ENCODE measurements at places on chromosomes 7 and 10.

DNA sequence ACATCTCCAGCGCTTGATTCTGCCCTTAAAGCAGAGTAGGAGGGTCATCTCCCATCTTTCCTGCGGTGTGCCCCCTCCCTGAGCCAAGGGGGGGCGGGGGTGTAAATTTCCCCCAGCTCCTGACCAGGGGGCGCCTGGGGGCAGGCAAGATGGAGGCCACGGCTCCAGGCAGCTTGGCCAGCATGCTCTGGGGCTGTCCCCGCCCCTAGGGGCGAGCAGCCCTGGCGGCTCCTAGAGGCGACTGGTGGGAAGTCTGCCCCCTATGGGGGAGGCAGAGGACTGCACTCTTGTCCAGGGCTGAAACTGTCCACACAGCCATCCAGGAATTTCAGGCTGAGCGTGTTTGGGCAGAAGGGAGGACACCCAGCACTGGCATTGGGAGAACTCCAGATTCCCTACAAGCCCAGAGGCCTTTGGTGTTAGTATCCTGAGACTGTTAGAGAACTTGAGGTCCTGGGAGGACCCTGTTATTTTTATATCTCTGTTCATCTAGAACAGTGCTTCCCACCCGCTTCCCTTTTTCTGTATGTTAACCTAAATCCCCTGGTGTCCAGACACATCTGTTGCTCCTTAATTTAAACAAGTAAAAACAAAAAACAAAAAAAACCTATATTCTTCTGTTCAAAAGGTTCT lies 4.6 kb downstream of the STRA8 start:
- no peak for DNase-seq

GRCh38 chr7:5477126-5477525 lies 53.5 kb upstream of the TNRC18 start:
- DNase-seq = no peak

GRCh38 chr7:35379481-35379880 lies 125.6 kb upstream of the TBX20 start:
- DNase-seq = no peak

DNA sequence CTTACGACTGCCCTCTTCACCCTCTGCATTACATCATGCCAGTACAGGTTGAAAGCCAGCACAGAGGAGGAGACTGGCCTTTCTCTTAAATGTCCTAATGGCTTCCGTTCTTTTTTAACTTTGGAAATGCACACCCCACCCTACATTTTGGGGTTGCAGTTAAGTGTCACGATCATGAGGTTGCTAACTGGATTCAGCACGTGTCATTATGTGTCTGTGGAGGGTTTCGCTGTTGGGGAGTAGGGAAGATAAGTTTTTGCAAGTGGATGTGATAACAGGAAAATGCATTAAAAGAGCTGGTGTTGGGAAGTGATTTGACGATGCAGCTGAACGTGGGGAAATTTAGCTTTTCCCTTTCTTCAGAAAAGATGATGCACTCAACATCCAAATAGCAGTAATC lies 135.9 kb downstream of the LRRC4 start:
- DNase-seq = no peak

DNA sequence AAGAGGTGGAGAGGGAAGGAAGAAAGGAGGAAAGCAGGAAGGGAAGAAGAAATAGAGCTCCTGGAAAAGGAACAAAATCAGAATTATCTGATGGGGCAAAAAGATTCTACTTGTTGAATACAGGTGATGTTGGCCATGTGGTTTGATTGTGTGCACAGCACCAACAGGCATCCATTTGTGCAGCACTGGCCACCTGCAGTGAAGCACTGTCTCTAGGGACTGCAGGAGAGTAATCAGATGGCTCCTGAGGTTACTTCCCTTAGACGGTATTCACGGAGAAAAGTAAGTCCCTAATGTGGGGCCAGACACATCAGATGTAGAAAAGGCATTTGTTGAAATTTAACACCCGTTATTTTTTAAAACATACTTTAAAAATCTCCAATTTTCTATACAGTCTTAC lies 135.3 kb upstream of the VIPR2 start:
- DNase-seq = no peak

- no peak for DNase-seq
Observed at GRCh38 chr7:54543051-54543488, 895 bp downstream of the VSTM2A start.

- no peak for DNase-seq
Observed at GRCh38 chr10:48574322-48574796, 30.5 kb downstream of the ARHGAP22 start.

GRCh38 chr7:45114926-45115325 lies 3.4 kb upstream of the TBRG4 start:
- no peak for DNase-seq

- no peak for DNase-seq
Observed at GRCh38 chr7:99557940-99558305, 519 bp upstream of the ZNF655 start.

DNA sequence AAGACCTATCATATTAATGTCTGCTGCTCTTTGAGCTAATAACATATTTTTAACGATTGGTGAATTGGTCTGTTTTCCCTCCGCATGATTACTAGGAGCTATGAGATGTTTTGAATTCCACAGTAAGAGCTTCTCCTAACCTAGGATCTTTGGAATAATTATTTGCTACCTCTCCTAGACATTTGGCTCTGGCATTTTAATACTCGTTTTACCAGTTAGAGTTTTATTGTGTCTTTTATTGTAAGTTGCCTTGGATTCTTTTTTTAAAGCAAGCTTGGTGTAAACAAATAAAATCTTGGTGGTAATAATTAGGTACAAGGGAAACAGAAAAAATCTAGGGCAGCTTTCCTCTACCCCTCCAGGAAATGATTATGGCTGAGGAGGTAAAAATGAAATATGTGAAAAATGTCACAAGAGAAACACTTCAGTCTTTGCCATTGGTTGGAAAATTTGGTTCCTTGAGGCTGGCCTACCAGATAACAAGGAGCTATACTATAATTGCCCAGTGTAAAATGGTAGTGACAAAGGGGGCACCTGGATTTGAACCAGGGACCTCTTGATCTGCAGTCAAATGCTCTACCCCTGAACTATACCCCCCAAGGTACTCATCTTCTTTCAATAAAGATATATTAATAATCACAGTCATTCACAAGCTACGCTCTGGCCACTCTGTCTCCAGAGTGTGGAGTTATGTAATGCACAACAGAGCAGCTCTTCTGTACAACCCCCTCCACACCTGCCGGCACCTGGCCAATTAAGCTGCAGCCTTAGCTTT lies 85.4 kb downstream of the ZNF777 start:
- DNase-seq = no peak

- no peak for DNase-seq
Observed at GRCh38 chr10:6201516-6201975, 1.2 kb upstream of the PFKFB3 start.

GRCh38 chr7:54839575-54840213 lies 80.7 kb upstream of the SEC61G start:
- DNase-seq = no peak

DNA sequence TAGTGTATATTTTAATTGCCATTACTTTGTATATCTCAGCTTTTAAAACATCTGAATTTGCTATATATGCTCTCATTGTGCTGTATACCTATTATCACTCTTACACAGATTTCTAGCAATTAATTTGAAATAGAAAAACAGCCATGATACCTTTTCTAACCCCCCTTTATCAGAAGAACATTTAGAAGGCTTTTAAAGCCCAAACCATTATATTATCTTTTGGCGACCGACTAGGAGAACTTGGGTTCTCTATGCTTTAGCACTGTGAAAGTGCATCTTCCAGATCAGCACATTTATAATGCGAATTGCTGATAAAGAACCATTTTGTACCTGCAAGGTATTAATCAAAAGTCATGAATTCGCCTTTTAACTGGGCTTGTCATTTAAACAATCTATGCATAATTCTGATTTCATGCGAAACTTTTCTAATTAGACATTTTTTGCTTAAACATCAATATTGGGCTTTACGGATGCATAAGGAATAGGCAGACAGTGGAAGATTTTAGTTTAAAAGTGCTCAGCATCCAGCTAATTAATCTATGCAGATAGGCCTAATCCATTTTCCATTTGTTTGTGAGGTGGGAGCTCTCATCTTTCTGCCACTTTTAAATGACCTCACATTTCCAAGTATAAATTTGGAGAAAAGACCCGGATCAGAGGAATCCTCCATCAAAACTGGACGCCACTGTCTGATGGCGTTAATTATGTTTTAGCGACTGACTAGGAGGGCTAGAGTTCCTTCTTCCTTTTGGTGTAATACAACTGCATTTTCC lies 1.2 kb upstream of the MLLT10 start:
- DNase-seq = no peak

DNA sequence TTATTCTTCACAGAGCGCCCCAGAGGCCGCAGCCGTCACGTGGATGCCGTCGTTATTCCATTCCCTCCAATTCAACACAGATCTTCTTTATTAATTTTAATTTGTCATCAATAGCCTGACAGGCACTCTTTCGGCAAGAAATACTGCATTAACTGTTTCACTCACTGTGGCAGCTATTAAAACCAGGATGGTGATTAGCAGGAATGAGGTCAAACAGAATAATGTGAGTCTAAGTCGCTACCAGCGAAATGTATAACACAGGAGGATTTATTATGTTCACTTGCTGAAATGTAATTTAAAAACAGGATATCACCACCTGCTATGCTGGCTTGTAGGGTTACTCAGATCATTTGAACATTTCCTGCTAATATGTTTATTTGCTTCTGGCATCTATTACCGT lies 74.2 kb upstream of the MGMT start:
- no peak for DNase-seq

DNA sequence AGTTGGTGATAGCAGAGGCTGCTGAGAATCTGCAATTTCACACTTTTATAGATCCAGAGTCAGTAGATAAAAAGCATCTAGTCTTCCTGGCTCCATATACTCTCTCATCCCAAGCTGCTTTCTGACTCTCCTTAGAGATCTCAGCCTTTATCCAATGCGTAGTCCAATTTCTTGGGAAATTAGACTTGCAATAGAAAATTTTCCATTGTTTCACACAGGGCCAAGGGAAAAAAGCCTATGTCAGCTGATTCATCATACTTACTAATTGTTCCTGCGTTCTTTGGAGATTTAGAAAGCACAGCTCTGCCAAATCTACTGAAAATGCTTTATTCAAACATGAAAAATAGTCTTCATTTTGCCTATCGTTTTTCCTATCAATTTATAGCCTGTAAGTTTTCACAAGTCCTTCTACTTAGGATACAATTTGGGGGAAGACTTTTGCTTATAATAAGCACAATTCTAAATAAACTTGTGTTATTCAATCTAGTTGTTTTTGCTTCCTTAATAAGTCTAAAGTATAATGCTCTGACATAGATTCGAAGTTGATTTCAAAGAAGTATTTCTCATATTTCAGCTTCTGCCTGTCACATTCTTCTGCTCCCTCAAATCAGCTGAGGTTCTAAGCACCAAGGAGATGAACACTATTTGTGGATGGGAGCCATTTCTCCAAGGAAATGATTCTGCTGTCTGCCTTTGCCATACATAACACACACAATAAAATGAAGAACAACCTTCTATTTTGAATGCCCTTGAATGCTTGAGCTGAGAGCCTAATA lies 165.4 kb downstream of the ADAM12 start:
- DNase-seq = no peak

- DNase-seq = peak; percentile 34
Observed at GRCh38 chr10:129704786-129705525, 237.9 kb downstream of the MGMT start.

DNA sequence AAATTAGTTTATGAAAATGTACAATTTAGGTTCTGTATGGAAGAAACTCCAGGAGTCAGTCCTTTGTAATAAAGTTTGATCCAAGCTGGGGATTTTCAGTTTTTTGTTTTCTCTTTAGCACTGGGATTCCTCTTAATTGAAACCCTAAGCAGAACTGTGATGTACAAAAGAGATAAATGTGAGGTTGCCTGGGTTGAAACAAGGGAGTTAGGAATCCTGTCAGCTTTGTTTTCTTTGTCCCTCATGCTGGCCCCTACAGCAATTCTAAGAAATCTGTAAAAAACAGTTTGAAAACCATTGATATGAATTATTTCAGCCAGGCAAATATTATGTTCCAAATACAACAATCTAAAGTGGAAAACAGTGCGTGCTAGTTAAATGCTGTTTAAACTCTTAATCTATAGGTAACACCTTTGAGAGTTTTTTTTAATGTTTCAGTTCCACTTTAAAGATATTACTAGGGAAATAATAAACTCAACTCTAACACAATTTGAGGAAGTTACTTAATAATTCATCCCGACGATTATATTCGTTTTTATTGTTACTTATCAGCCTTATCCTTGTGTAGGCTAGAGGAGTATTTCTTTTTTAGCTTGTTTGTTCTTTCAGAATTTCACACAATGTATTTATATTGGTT lies 65.3 kb downstream of the SGCE start:
- no peak for DNase-seq
